Spleen (tissue), 13 donors: ENCODE measurements at places on chromosomes 16 and 17. TPM values are rescaled to one million over a fixed set of nuclear protein-coding genes. Genes with fewer than 3 reads are reported as not detected.
A peak's percentile ranks its signal among the peaks of the same experiment; 100 is the strongest.

- H3K4me3 ChIP-seq = no peak overlapping the region
- no peak overlapping the region for H3K27ac ChIP-seq
- DNase-seq = peak; percentile 80
- no peaks in the 10 kb centered on the region for H3K4me1 ChIP-seq
- H3K27me3 ChIP-seq = peaks cover 58% of the 10 kb centered on the region
- H3K36me3 ChIP-seq = no peaks in the 10 kb centered on the region
Measured at GRCh38 chr16:19389246-19389645, 28.4 kb upstream of the TMC5 start.

- DNase-seq = peak; percentile 45
- H3K36me3 ChIP-seq = no peaks in the 10 kb centered on the region
- H3K4me3 ChIP-seq = no peak overlapping the region
Measured at GRCh38 chr16:35186045-35186759, 1726.8 kb downstream of the TP53TG3F start.

DNA sequence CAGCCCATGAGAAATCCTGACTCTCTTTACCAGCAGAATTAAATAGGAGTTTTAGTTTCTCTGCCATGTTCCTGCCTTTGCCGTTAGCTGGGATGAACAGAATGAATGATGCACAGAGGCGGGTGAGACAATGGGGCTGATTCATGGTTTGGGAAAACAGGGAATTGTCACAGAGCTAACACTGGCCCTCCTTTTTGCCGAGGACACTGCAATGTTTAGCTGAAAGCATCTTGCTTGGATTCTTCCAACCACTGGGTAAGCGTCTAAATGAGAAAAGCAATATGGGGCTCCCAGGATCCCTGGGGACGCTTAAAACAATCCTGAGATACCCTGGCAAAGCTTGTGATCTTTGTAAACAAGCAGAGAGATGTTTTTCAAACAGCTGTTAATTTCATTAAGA, 12.8 kb upstream of the PAFAH1B1 start:
- no peak overlapping the region for H3K4me3 ChIP-seq
- no peaks in the 10 kb centered on the region for H3K4me1 ChIP-seq
- no peak overlapping the region for H3K27ac ChIP-seq

DNA sequence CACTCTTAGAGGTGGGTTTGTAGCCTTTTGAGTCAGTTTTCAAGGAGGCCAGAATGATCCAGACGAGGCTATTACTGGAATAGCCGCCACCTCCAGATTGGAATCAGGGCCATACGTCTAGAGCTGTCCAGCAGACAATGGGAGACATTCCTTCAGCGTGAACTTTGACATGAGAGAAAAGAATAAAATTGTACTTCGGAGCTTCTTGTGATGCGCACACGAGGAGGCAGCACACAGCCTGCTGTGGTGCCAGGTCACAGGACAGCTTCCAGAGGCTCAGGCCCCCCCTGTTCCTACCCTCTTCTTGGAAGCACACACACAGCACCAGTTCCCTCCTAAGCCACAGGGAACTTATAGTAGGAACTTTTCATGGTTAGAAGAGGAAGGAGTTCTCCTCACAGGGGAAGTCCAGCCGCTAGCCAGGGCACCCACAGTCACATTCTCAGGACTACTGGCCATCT, 81.0 kb downstream of the VPS53 start:
- H3K4me3 ChIP-seq = no peak overlapping the region
- peaks cover 3% of the 10 kb centered on the region for H3K36me3 ChIP-seq
- H3K27me3 ChIP-seq = no peaks in the 10 kb centered on the region
- H3K4me1 ChIP-seq = peaks cover 17% of the 10 kb centered on the region

- peaks cover 13% of the 10 kb centered on the region for H3K36me3 ChIP-seq
- no peaks in the 10 kb centered on the region for H3K27me3 ChIP-seq
- H3K27ac ChIP-seq = no peak overlapping the region
- no peak overlapping the region for H3K4me3 ChIP-seq
- DNase-seq = peak; percentile 87
- H3K4me1 ChIP-seq = no peaks in the 10 kb centered on the region
Measured at GRCh38 chr16:8660841-8661301, 13.5 kb upstream of the ABAT start.

DNA sequence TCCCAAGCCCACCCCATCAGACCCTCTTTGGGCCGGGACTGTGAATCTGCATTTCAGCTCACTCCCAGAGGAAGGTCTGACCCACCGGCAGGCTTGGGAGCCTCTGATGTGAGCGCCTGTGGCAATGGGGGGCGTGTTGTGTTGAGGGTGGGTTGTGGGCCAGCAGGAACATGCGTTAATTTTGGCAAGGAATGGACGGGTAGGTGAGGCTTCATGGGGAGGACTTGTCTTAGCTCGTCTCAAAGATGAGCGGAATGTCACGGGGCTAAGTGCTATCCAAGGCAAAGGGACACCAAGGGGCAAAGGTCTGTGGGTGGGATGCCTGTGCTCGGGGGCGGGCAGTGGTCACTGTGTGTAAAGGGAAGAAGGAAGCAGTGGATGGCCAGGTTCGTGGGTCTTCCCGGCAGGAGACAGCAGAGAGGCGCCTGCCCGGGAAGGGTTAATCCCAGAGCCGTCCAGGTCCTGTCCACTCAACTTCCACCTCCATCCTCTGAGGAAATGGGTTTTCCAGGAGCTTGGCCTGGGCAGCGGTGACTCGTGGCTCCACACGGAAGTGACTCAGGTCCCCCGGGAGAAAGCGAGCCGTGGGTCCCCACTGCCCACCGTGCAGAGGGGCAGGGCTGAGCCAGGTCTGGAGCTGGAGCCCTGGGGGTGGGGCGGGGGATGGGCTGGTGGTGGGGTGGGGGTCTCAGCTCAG, 17.4 kb downstream of the ADGRG1 start:
- no peaks in the 10 kb centered on the region for H3K36me3 ChIP-seq
- DNase-seq = no peak
- no peaks in the 10 kb centered on the region for H3K27me3 ChIP-seq
- H3K27ac ChIP-seq = peak overlapping the region; percentile 45
- H3K4me1 ChIP-seq = peaks cover 47% of the 10 kb centered on the region
- no peak overlapping the region for H3K4me3 ChIP-seq

- peak; percentile 79 for DNase-seq
- no peaks in the 10 kb centered on the region for H3K27me3 ChIP-seq
- peaks cover 85% of the 10 kb centered on the region for H3K4me1 ChIP-seq
- H3K4me3 ChIP-seq = no peak overlapping the region
- H3K36me3 ChIP-seq = peaks cover 58% of the 10 kb centered on the region
- peak overlapping the region; percentile 37 for H3K27ac ChIP-seq
Measured at GRCh38 chr17:40354221-40355122, 10.1 kb downstream of the GJD3 start.

DNA sequence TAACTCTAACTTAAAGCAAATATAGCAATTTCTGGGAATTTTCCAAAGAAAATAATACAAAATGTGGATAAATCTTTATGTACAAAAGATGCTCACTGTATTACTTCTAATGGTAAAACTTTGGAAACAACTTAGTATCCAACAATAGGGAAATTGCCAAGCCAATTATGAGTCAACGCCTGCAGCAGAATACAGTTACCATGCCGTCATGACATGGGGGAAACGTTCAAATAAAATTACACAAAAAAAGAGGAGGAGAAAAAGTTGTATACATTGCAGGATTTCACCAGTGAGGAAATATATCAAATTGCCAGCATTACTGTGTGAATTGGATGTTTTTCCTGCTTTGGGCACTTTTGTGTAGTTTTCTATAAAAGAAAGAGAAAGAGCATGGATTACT, 469.6 kb downstream of the SOX9 start:
- no peaks in the 10 kb centered on the region for H3K36me3 ChIP-seq
- H3K4me3 ChIP-seq = no peak overlapping the region
- peaks cover 29% of the 10 kb centered on the region for H3K27me3 ChIP-seq
- H3K4me1 ChIP-seq = peaks cover 16% of the 10 kb centered on the region
- H3K27ac ChIP-seq = no peak overlapping the region

DNA sequence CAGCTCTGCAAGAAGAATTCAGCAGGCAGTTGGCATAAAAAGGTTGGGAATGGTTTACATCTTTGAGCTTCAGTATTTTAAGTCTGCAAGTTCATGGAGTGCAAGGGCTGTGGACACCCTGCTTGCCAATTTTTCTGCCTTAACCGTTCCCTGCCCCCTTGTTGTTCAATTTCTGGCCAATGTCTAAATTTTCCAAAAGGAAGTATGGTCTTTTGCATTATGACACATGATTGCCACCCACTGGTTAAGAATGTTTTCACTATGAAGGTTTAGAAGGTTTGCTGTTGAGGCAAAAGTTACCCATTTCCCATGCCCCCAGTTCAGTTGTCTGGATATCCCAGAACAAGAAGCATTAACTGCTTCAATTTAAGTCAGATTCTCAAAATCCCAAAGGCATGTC, 441.9 kb downstream of the CDH13 start:
- no peak for DNase-seq
- no peak overlapping the region for H3K27ac ChIP-seq
- no peaks in the 10 kb centered on the region for H3K36me3 ChIP-seq
- H3K27me3 ChIP-seq = no peaks in the 10 kb centered on the region
- no peaks in the 10 kb centered on the region for H3K4me1 ChIP-seq
- H3K4me3 ChIP-seq = no peak overlapping the region

EVPL gene
- not detected for total RNA-seq

- H3K36me3 ChIP-seq = peaks cover 35% of the 10 kb centered on the region
- H3K4me3 ChIP-seq = no peak overlapping the region
- H3K27me3 ChIP-seq = no peaks in the 10 kb centered on the region
Measured at GRCh38 chr17:17809531-17810083, 27.2 kb downstream of the SREBF1 start.

DNA sequence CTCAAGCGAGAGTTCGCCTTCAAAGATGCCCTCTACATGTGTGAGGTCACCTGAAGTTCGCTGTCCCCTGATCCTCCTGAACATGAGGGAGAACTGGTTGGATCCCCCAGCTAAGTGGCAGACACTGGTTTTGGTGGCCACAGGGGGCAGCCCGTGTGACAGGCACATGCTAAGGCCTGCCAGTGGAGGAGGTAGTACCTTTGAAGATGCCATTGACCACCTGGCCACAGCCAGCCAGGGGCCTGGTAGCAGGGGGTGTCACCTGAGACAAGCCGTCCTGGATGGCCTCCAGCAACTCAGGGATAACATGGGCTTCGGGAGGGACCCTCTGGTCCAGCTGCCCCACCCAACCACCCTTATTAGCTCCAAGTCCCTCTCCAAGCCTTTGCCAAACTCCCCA, 7.3 kb upstream of the ALDH3A1 start:
- H3K27ac ChIP-seq = no peak overlapping the region
- peak; percentile 70 for DNase-seq
- H3K36me3 ChIP-seq = no peaks in the 10 kb centered on the region
- H3K4me1 ChIP-seq = peaks cover 31% of the 10 kb centered on the region
- H3K4me3 ChIP-seq = no peak overlapping the region
- H3K27me3 ChIP-seq = no peaks in the 10 kb centered on the region

GRCh38 chr17:78397681-78398101, 19.2 kb downstream of the PGS1 start:
- H3K4me1 ChIP-seq = peaks cover 34% of the 10 kb centered on the region
- H3K4me3 ChIP-seq = no peak overlapping the region
- H3K27ac ChIP-seq = peak overlapping the region; percentile 7
- no peaks in the 10 kb centered on the region for H3K27me3 ChIP-seq
- H3K36me3 ChIP-seq = peaks cover 95% of the 10 kb centered on the region

DNA sequence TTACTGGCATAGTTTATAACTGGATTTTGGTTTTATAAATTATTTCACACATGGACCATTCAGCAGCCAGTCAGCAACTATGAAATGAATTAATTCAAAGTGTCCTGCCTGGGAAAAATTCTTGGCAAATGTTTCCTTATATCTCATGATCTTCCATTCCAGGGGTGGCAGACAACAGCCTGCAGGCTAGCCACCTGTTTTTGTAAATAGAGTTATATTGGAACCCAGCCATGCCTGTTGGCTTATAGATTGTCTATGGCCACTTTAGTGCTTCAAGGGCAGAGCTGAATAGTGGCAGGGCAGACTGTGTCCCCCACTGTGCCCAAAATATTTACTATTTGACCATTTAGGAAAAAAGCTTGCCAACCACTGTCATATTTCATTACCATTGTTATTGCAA, 613.7 kb downstream of the TMEM114 start:
- DNase-seq = no peak
- no peaks in the 10 kb centered on the region for H3K4me1 ChIP-seq
- no peak overlapping the region for H3K27ac ChIP-seq
- no peak overlapping the region for H3K4me3 ChIP-seq

CHST5 gene
- total RNA-seq = not detected

DNA sequence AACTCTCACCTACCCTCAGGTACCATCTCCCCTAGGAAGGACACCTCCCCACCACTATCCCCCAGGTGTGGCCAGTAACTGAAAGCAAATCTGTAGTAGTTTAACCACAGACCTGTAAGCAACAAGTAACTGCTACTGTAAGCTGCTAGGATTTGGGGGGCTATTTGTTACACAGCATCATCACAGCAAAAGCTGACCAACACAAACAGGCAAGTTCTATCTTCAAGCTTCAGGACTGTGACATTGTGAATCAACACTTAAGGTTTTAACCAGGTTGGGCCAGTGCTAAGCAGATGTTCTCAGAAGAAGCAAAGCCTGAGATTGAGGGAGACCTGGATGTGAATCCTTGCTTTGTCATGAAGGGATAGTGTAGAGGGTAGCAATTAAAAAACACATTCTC, 47.0 kb downstream of the ABCC6 start:
- H3K27ac ChIP-seq = no peak overlapping the region
- no peaks in the 10 kb centered on the region for H3K27me3 ChIP-seq
- no peaks in the 10 kb centered on the region for H3K36me3 ChIP-seq
- no peak for DNase-seq
- no peaks in the 10 kb centered on the region for H3K4me1 ChIP-seq

GRCh38 chr17:66893382-66893781, 58.5 kb downstream of the CACNG5 start:
- H3K4me3 ChIP-seq = no peak overlapping the region
- H3K36me3 ChIP-seq = no peaks in the 10 kb centered on the region
- no peak for DNase-seq
- no peaks in the 10 kb centered on the region for H3K4me1 ChIP-seq
- no peak overlapping the region for H3K27ac ChIP-seq
